Activated naive CD8-positive, alpha-beta T cell treated with anti-CD3 and anti-CD28 coated beads for 36 hours (primary cell): ENCODE measurements at places on chromosomes 12 and 14.
A peak's percentile ranks its signal among the peaks of the same experiment; 100 is the strongest.

DNA sequence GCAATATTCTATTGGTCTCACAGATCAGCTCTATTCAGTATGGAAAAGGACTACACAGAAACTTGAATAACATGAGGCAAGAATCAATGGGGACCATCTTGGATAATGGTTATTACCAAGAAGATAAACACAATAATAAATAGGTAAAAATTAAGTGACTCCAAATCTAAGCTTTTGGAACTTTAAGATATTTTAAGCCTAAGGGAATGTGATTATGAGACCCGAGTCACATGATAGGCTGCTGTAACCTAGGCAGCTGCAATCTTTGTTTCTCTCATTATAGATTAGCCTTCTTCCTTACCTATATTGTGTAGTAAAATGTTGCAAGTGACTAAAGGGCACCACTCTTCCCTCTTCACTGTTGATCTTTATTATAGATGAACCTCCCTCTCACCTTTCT, 121.9 kb downstream of the SYT10 start:
- no peak for DNase-seq

GRCh38 chr12:27344246-27344645, 11.6 kb downstream of the BMAL2 start:
- no peak for DNase-seq

- DNase-seq, result peak; percentile 80
Measured at GRCh38 chr14:77053046-77053841, 24.7 kb upstream of the IRF2BPL start.

DNA sequence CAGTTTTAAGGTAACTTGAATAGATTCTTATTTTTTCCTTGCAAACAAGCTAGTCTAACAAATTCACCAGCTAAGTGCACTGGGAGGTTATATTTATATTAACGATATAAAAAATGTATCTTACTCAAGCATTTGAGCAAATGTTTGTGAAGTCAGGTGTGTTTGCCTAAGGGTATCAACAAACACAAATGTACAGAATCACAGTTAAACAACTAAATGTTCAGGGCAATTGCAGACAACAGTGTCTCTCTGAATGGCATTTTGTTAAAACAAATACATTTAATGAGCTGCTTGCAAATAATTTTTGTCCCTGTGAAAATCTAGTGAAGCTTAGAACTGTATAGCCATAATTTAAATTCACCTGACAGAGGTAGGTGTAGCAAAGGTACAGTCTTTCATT, 28.2 kb upstream of the FLRT2 start:
- DNase-seq, result no peak

GRCh38 chr12:42484996-42485395, 104.5 kb downstream of the PRICKLE1 start:
- no peak for DNase-seq

DNA sequence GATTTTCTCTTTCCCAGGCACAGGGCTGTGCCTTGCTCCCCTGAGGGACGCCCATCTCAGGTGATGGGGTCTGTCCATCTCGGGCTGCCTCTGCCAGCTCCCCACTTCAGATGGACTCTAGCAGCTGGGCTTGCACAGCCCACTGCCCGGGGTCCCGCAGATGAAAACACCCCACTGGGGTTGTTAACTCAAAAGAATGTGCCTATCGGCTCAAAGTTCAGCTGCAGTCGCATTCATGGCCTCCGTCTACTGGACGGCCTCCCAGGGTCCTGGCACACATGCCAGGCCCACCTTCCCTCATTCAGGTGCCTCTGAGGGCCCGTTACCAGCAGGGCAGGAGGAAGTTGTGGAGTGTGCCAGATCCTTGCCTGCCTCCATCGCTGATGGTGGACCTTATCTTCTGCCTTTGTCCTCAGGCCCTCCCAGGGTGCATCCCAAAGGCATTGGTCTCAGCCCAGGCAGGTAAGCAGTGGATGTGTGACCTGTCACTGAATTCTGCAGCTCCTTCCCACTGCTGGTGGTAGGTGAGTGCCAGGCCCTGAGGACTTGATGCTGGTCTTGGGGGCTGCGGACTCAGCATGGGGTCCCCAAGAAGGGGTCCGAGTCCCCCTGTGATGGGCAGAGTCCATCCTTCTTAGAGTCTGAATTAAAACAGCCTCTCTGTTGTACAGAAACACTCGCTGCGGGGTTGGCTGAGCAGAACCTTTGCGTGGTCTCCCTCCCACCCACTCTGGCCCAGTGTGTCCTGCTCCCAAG, 324.6 kb upstream of the DIO3 start:
- DNase-seq, result no peak

DNA sequence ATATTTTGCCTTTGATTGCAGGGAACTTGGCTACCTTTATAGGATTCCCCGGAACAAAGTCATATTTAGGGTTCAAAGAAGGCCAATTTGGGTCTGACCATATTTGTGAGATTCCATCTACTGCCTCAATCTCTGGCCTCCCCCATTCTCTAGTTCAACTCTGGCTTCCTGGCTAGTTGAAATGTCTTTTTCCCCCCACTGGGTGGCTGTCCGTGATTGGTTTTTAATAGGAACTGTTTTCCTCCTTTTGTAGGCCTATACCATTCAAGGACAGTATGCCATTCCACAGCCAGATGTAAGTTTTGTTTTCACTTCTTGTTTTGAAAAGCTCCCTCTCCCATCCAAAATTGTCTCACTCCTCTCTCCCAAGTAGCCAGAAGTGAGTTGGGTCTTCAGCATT, 13.8 kb downstream of the PCBP2 start:
- DNase-seq, result no peak

DNA sequence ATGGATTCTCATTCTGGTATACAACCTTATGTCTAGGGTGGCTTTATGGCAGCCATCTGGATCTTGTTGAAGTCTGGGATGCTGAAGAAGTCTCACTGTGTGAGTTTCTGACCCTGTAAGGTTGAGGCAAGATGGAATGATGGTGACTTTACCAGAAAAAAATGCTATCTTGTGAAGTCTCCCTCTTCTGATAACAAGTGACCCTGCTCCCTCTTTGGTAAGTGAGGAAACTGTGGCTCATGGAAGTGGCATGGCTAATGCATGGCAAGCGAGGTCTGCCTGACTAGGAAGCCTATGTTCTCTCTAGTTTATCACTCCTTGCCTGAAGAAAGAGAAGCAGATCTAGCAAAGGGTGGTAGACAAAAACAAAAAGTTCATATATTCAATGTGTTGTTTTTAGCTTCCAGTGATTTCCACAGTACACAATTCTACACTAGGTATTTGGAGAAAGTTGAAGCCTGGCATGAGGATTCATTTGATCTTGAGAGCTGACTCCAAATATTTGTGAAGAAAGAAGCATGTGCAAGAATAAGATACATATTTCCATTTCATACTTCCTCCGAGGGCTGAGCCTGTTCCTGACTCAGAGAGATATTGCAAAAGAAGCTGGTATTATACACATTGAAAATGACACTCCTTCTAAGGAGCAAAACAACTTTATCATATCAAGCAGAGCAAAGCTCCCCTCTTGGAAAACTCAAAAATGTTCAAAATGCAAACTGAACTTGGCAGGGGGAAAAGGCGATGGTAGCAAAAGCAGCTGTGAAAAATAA, 63.6 kb downstream of the HELB start:
- no peak for DNase-seq

DNA sequence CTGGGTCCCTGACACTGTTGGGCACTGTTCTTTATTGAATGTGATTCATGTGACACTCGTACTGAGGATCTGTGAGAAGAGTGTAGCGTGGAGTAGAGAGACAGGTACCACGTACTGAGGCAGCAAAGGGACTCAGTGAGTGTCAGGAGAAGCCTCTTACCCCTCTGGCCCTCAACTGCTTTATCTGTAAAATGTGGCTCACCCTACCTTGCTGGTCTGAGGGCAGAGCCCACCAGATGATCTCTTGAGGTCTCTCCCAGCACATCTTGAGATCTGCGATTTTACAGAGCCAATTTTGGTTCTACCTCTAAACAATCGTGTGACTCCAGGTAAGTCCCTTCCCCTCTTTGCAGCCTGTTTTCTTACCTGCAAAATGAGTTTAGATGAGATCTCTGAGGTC, 3.1 kb downstream of the CEBPE start:
- no peak for DNase-seq

GRCh38 chr12:24630446-24630845, 318.5 kb downstream of the BCAT1 start:
- DNase-seq, result no peak

DNA sequence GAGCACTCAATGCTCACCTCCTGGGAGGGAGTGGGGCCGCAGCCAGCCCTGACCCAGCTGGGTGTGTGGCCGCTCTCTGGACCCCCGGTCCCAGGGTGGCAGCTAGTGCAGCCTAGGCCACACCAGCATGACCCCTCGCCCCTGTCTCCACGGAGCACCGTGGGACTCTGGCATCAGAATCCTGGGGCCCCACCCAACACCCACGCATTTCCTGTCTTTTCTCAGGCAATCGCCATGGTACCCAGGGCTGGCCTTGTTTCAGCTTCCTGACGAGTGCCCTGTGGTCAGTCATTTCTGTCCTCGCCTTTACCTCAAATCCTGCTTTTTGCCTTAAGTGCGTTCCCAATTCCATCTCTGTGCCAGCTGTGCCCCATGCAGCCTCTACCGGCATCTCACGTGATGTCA, 15.9 kb downstream of the PACS2 start:
- peak; percentile 29 for DNase-seq

DNA sequence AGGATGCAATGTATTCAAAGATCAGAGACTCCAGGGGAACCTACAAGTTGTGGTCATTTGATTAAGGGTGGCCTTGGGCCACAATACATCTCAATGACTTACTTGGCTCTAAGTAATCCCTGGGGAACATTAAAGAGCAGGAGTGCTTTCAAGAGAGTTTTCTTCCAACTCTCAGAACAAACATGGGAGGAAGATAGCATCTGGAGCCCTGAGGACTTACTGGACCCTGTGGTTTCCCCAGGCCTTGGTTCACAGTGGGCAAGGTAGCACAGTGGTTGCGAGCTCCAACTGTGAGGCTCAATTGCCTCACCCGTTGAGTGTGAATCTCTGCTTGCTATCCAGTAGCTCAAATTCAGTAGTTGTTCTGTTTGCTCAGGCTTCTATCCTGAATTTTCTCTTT, 32.4 kb downstream of the STXBP6 start:
- DNase-seq, result no peak

- DNase-seq, result peak; percentile 82
Measured at GRCh38 chr12:46209914-46210872, 58.6 kb downstream of the SLC38A1 start.

GRCh38 chr12:8953773-8954402, 4.4 kb upstream of the M6PR start:
- peak; percentile 46 for DNase-seq

DNA sequence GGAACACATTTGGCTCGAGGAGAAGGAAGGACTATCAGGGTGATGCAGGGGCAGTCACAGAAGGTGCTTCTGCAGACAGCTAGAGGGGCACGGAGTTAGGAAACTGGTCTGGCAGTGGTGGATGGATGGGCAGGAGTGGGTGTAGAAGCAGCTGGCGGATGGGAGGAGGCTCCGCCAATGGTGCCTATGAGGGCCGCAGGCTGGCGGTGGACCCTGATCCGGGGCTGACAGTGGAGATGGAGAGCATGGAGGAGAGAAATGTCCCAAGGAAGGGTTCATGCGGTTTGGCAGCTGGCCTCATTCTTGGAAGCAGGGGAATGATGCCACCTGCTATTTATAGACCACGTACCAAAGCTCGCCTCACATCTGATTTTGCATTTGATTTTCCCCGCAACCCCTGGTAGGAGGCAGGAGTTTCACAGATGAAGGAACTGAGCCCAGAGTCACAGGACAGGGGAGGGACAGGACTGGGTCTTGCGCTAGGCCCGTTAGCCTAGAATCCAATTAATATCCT, 237.1 kb downstream of the FOXN3 start:
- DNase-seq, result no peak

- no peak for DNase-seq
Measured at GRCh38 chr12:47039756-47040155, 39.7 kb upstream of the PCED1B start.

DNA sequence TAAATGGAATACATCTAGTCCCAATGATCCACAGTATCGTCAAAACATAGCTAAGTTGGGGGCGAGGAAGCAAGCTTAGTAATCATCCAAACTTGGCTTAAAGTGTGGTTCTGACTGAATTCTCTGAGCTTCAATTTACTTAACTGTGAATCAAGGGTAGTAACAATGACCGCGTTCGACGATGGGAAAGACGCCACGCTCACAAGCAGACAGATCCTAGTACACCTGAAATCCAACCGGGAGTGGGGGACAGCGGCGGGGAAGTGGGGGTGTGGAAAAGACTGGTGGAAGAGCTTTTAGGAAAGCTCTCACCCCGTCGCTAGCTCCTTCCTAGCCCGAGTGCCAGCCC, 433 bp downstream of the COX16 start:
- no peak for DNase-seq

DNA sequence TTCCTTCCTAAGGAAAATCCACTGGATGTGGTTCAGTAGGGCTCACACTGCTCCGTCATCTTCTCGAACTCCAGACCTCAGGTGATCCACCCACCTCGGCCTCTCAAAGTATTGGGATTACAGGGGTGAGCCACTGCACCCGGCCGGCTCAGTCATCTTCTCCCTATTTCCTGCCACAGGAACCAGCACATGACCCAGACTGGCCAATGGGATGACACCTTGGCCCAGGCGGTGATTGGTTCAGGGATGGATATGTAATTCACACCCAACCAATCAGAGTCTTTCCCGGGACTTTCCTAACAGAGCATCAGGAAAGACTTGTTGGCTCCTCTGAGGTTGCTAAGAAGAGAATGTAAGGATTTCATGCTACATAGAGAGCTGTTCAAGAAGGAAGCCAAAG, 19.2 kb upstream of the C12orf76 start:
- DNase-seq, result no peak

- no peak for DNase-seq
Measured at GRCh38 chr14:67680121-67680602, 5.7 kb upstream of the VTI1B start.

- no peak for DNase-seq
Measured at GRCh38 chr14:105022276-105022670, 1.4 kb upstream of the CDCA4 start.

DNA sequence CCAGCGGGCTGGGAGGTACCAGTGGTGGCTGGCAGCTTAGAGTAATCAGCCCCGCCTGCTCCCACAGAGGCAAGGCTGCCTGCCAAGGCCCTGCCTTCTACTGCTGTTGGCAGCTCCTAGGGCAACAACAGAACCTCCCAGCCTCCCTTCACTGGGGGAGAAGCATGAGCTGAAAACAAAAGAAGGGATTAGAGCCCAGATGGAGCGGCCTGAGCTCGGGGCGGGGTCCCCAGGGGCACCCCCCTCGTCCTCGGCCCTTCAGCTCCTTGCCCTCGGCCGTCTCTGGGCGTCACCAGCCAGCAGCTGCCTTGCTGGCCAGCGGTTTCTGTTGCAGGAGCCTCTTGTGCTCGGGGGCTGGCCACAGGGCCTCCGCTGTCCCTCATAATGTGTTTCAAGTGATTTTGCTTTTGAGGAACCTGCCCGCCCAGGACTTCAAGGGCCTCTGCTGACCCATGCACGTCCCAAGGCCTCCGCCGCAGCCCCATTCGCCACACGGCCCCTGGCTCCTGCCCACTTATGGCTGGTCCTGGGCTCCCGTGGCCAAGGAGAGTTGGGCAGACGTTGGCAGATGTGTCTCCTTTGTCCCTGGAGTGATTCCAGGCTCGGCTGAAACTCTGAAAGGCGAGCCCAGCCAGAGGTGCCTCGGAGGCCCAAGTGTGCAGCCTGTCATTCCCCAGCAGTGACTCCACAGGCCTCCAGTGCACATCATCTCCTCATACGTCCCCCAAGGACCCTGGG, 49.7 kb downstream of the PSMA6 start:
- peak; percentile 47 for DNase-seq
